Tibial nerve (tissue), 4 donors: ENCODE measurements at places on chromosomes 3 and 15.
A peak's percentile ranks its signal among the peaks of the same experiment; 100 is the strongest.

GRCh38 chr3:50210510-50211367 is 5.7 kb downstream of the SLC38A3 start:
- no peak for DNase-seq

GRCh38 chr3:146431240-146431639 is 38.1 kb downstream of the PLSCR2 start:
- no peak for DNase-seq

- no peak for DNase-seq
These were observed 237.6 kb upstream of the MME start for GRCh38 chr3:154842536-154842935.

- DNase-seq: no peak
These were observed 180.1 kb downstream of the ATG7 start for GRCh38 chr3:11452312-11452711.

DNA sequence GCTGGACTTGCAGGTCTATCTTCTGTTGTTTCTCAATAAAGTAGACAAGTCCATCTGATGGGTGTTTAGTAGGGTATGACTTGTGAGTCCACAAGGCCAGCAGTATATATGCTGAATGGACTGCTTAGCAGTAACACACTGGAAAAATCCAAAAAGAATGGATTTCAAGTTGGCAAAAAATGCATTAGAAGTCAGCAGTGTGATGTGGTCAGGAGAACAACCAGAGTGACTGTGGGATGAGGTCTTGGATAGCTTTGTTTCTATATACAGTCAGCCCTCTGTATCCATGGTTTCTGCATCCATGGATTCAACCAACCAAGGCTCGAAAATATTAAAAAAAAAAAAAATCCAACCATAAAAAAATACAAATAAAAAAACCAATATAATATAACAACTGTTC is 55.8 kb downstream of the LPP start:
- DNase-seq: no peak

- no peak for DNase-seq
These were observed 46.9 kb upstream of the NTRK3 start for GRCh38 chr15:88303395-88303794.

DNA sequence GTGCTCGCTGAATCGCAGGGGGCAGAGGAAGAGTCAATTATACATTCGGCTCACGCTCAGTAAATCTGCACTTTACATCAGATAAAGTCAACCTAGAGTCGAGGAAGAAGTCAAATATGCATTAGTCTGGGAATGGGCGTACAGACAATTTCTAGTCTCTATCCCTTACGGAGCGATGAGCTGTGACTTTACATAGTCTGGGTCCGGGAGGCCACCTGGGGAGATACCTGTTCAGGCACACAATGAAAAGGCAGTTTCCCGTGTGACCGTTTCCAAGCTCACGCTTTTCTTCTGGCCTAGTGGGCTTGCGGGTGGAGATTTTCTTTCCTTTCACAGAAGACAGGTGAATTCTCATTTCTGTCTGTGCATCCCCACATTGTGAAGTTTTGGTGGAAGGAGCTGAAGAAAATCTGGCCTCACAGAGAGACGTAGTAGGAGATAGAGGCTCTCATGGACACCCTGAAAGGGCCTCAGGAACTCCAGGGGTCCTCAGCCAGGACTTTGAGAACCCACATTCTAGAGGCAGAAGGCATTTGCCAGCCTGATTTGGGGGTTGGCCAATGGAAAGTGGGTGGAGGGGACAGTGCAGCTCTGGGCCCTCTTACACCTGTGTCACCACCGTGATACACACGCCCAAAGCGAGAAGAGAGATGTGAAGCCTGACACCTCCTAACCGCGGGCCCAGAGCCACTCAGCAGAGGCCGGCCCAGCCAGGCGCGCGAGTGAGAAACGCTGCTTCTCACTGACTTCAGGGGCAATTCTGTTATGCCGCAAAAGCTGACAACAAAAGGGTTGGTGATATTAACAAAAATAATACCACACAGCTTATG is 10.7 kb upstream of the OCA2 start:
- no peak for DNase-seq

DNA sequence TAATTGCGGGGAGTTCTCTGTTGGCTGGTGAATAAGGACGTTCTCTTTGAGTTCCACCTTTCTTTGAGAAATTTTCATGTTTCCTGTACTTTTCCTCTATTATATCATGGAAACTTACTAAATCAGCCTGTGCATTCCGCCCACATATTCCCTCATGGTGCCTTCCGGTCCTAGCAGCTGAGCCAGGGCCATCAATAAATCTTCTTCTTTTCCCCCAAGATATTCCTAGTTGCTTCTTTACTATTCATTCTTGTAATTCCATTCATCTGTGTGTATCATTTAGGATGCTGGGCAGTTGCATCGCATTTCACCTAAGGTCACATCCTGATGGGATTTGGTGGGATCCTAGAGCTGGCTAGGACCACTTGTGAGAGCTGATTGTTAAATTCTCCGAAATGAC is 139.2 kb downstream of the RBMS3 start:
- DNase-seq: no peak

GRCh38 chr3:55698831-55699230 is 211.7 kb upstream of the WNT5A start:
- no peak for DNase-seq

- DNase-seq: peak; percentile 84
These were observed 145.5 kb upstream of the TPM1 start for GRCh38 chr15:62896969-62897486.

DNA sequence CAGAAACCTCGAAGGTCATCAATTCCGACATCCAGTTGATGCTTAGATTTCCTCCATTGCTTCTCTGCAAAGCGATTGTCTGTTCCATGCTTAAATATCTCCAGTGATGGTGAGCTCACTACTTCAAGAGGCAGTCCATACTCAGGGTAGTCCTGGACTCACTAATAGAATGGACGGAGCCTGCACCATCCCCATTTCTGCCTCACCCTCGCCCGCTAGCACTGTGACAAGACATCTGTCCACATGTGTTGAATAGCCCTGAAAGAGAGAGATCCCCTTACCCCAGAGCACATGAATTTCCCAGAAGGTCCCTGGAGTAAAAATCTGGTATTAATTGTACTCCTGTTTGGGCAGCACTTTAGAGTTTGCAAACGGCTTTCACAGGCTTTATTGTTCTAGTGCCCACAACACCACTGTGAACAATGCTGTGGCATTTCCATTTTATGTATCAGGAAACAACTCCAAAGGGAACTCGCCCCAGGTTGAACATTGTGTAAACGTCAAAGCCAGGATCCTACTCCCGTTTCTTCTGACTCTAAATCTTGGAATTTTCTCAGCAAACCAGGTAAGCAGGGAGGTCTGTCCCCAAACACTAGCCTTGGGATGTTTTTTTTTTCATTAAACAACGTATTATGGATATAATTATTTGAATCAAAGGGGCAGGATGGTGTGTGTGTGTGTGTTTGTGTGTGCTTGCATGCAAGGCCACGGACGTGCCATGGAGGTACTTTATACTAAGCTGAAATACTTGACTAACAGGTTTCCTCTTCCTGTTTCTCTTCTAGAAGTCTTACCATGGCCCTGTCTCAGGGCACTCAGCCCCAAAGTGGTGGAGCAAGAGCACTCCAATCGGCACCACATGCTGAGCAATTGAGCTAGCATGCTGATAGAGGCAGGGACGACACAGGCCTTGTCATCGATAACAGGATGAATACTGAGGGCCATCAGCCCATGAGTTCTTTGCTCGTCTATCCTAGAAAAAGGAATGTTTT is 198.3 kb downstream of the OPA1 start:
- DNase-seq: no peak

DNA sequence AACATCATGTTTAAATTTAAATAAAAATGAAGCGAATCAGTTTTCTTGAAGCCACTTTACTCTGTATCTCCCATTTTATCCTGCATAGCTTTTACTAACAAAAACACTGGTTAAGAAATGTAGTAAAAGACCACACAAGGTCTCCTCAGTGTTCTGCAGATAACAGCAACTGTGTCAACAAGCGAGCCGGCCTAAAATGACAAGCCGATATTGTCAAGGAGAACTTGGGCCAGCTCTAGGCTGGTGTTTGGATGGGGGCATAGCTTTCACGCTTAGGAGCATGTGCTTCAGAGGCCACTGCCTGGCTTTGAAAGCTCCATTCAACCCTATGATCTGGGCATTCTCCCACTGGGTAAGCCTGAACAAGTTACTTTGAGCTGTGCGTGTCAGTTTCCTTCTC is 38.1 kb downstream of the MFSD1 start:
- no peak for DNase-seq

- DNase-seq: no peak
These were observed 72.3 kb downstream of the PIAS1 start for GRCh38 chr15:68126396-68126795.

- no peak for DNase-seq
These were observed 8.2 kb downstream of the XYLB start for GRCh38 chr3:38354588-38355330.

GRCh38 chr3:41173926-41174885 is 25.1 kb upstream of the CTNNB1 start:
- DNase-seq: no peak

DNA sequence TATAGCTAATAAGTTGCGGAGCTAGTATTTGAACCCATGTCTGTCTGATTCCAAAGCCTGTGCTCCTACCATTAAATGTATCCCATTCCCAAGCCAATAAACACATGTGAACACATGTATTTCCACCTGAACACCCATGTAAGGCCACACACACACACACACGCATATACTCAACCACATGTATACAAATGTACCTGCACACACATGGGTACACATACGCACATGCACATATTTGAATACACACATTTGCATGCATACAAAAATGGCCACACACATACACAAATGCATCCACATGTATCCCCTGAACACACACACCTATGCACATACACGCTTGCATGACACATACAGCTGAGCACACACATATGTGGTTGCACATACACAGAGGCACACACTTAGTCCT is 5.4 kb upstream of the MRPS22 start:
- no peak for DNase-seq

DNA sequence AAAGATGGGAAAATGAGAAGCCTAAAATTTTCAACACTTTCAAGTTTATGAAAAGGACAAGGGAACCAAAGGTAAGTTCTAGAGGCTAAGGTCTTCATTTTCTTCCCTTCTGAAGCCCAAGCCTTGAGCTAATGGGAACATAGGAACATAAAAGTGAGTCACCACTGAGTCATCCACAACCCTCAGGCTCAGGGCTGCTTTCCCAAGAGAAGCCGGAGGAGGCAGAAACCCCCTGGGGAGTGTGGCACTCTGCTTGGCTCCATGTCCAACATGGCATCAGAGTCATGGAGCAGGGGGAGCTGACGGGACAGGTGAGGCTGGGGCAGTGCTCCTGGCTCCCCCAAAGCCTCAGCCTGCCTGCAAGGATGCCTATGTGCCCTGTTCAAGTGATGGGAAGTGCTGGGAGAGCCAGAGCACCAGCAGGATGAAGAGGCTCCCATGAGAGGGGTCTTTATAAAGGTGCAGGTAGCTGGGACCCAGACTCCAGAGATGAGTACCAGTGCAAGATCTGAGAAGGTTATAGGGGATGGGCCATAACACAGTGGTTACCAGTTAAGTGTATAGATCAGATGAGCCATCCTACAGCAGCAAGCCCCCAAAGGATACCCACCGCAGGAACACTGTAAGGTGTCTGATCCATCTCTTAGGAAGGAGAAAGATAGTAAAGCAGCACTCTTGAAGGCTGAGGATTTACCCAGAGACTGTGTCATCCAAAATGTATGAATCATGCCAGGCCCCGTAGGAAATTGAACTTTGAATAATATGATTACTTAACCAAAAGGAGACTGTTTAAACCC is 31.8 kb upstream of the RYR3 start:
- DNase-seq: no peak

DNA sequence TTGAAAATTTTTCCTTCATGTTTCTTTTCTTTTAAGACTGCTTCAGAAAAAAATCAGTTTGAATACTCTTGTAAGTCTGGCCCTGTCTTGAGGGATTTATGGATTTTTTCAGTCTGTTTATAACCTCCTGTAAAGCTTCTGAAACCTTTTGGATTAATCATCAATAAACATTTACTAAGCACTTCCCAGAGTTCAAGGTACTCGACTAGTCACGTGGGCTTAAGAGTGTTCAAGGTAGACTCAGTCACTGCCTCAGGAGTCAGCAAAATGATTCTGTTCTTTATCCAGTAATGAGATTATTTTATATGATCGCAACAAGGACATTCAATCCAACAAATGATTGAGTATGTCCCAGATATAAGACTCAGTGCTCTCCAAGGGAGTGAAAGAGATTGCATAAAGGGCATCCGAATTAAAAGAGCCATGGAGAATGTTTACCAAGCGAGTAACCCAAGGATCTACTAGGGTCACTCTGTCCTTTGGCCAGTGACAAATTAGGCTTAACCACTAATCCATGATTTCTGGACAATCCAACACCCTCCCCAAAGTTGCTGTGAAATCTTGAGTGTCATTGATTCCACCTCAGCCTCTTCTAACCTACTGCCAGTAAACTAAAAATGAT is 726.6 kb upstream of the NAALADL2 start:
- DNase-seq: no peak

GRCh38 chr3:129312021-129312639 is 33.5 kb downstream of the HMCES start:
- DNase-seq: no peak

DNA sequence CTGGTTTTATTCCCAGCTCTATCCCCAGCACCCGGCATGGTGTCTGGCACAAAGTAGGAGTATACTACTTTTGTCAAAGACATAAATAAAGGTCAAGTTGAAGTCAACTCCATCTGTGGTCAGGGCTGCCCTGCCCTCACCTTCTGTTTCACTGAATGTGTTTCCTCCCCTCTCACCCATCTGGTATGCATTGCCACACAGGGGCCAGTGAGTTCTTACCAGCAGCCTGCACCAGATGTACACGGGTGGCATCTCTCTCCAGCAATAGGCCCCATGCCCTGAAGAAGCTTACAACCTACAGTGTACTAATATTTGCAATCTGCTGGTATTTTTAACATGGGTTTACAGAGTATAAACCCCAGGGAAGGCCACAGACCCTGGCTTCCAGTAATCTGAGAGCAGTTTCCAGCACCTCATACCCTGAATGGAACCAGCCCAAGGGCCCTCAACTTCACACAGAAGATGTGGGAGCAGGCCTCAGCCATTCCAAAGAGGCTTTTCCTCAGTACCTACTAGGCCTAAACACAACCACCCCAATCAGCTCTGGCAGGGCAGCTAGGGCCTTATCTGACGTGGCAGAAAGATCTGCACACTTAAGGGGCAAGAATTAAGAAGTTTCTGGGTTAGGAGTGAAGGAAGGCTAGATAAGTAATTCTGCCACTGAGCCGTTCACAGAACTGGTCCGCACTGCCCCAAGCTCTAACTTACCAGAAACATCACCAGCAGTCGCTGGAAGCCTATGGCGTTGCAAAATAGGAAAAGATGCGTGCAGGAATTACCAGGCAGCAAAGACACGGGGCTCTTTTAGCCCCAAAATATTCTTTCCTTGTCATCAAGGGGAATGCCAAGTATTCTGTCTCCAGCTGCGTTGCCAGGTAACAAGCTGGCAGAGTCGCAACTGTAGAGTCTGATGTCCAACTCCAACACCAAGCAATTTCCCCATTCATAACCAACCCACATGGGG is 2.1 kb downstream of the IDH2 start:
- peak; percentile 46 for DNase-seq

GRCh38 chr15:50186752-50187151 is 4.8 kb downstream of the SLC27A2 start:
- no peak for DNase-seq

GRCh38 chr3:72664184-72664975 is 183.9 kb downstream of the SHQ1 start:
- no peak for DNase-seq

- no peak for DNase-seq
These were observed 322.3 kb downstream of the ARRDC4 start for GRCh38 chr15:98282656-98283332.
